NB4 (cell line): ENCODE measurements at places on chromosomes 3 and 15.

GRCh38 chr3:171688002-171688401 is 122.3 kb downstream of the PLD1 start:
- DNase-seq: no peak

GRCh38 chr3:124893526-124893925 is 6.4 kb upstream of the ITGB5 start:
- no peak for DNase-seq

DNA sequence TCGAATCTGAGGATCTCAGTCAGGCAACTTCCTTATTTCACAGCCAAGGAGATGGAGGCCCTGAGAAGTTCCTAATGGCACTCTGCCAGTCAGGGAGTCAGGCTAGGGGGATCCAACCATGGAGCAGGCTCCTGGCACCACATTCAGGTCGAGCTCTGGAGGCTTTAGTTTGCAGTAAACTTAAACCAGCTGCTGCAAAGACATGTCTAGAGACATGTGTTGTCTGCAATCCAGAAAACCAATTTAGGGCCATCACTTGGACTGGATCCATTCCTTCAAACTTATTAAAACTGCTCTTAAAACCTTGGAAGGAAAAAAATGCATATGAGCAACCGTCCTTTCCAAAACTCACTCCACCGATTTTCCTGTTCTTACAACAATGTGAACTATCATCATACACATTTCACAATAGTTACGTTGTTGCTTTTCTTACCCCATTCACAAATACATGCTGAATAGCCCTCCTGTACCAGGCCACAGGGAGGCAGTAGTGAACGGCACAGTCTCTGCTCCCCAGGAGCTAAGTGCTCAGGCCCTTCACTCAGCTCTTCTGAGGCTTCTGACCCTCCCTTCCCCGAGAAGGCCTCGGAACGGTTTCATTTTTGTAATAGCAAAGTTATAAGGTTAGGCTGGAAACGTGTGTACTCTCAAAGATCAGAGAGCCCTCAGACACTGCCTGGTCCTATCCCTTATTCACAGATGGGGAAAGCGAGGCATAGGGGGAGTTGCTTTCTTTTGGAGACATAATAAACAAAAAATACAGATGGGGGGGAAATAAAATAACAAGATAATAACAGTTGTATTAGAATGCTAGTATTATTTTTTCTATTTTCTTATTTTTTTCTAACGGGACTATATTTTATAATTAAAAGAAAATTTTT is 20.1 kb downstream of the RFT1 start:
- DNase-seq: peak; percentile 78

- peak; percentile 48 for DNase-seq
Observed at GRCh38 chr3:14143271-14144225, 18.7 kb downstream of the TMEM43 start.

DNA sequence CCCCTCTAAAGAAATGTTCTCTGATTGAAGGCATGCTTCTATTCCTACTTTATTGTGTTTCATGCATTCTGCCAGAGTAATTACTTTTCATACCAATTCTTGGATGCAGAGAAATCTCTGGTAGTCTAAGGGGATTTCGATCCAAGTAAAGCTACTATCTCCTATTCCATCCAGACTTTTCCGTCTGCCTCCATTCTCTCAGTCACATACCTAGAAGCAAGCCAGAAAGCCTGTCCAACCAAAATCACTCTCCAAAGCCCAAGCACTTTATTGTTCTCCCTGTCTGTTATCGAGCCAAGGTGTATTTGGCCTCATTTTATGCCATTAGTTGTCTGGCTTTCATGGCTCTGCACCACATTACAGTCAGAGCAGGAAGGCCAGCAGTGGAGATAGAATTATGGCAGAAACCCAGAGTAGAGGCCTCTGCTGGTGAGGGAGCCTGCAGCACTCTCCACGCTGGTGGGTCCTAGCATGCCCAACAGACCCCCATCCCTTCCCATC is 95.9 kb downstream of the SLC49A4 start:
- DNase-seq: no peak

DNA sequence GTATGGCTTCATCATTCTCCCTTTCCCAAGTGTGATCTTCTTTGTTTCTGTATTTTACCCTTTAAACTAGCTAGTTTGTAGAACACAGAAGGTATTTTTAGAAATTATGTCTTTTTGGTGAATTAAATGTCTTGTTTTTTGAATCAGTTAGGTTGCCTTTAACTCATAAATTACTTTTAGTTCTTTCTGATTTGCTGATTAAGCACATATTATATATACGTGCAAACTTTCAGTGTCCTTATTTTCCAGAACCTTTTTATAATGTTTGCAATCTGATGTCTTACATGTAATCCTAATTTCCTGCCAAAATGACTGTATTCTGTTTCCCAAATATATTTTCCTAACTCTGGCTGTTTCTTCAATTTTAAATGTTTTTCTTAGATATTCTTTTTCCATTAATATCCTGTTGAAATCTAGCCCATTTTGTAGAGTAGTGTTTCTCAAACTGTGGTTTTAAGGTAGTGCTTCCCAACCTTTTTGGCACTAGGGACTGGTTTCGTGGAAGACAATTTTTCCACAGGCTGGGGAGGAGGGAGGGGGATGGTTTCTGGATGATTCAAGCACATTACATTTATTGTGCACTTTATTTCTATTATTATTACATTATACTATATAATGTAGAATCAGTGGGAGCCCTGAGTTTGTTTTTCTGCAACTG is 51.8 kb downstream of the CHD2 start:
- DNase-seq: no peak

DNA sequence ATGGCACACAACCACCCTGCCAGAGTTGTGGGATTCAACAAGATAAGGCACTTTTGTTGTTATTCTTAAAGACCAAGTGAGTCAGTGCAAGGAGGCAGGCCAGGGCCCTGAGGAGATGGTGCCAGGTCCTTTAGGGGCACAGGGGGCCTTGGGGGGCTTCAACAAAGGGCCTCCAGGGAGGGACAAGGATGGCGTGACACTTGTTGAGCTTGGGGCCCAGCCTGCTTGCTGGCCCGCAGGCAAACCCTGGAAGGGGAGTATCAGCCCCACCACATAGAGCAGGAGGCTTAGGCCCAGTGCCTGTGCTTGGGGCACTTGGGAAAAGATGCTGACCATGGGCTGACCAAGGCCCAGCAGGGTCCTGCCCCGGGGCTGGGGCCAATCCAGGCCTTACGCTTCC is 5.5 kb downstream of the IQSEC1 start:
- no peak for DNase-seq
